Kidney epithelial cell (primary cell): ENCODE measurements at places on chromosomes 1 and 21. TPM values are rescaled to one million over a fixed set of nuclear protein-coding genes. Genes with fewer than 3 reads are reported as not detected.
A peak's percentile ranks its signal among the peaks of the same experiment; 100 is the strongest.

Gene TRIM63
- total RNA-seq, result 0.14 TPM in 1 of 2 replicates, not detected in the other

DNA sequence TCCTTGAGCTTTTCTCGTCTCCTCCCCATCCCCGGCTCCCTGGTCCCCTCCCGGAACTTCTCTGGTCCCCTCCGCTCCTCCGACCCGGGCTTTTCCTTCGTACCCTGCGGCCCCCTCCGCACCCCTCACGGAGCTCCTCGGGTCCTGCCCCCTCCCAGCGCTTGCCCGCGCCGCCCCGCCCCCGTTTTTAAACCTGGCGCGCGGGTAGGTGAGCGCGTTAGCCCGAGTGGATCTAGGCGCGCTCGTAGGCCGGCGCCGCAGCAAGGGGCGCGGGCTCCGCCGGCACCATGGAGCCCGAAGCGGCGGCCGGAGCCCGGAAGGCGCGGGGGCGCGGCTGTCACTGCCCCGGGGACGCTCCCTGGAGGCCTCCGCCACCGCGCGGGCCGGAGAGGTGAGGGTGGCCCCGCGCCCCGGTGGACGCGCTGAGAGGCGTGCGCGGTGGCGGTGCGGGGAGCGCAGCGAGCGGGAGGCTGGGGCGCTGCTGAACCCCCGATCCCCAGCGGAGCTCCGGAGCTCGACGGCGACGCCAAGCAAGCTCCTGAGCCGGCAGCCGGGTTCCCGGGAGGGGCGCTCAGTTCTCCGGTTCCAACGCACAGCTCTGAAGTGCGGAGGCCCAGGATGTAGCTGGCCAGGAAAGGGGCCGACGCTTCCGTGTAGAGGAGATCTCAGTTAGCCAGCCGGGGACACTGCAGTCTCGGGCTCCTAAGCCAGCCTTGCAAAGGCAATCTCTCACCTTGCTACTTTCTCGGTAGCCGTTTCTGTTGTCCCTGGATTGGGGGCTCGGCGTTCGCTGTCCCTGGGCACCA lies at the start of gene RIPPLY3:
Gene RIPPLY3 (plus strand): TSS at position 217 of the 806 bp plus-strand sequence. CDS start 71 bp downstream, at position 288.
- DNase-seq, result no peak

Gene TTC39A
- 26.9 and 30.9 TPM in 2 replicates for total RNA-seq

DNA sequence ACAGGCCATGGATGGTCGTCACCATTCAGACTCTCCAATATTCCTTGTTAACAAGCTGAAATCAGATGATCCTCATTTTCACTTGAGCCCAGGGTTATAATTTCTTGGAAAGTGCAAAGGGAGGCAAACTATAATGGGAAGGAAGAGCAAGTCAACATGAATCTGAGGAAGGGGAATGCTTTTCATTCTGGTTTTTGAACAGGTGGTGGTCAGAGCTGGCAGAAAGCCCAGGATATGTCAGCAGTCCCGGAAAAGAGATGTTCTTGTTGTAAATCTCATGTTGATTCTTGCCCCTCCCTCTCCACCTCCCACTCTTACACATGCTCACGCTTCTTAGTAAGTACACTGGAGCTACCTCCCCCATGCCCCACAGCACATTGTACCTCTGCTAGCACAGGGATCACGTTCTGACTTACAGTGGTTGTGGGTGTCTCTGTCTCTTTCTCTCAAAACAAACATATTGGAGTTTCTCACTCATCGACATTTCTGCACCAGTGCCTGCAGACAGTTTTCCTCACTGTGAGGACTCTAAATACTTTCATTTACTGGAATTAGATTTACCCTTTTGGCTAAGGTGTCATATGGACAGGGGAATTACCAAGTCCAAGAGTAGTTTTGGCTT lies 77.6 kb downstream of the XCL2 start:
- peak; percentile 95 for DNase-seq

DNA sequence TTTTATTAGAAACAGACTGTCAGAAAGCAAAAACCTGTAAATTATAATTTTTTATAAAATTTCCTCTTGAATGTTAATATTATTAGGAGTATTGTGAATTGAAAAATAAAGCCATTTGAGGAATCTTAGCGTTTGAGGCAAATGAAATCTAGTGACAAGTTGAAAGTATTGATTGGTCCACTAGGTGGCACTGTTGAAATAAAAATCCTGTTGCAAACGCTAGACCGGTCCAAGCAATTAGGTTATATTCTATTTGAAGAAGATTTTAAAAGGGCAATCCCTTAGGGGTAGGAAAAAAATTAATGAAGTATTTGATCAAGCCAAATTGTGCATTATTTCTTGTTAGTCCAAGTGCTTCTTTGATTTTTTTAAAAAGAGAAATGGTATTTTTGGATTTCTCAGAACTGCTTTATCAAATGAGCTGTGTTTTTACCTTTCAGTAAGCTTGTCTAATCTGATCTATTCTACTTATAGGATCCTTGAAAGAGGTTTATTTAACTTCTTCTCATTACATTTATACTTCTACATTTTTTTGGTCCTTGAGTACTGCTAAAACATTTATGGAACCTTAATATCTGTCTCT lies 57.7 kb downstream of the ATG4C start:
- peak; percentile 10 for DNase-seq

DNA sequence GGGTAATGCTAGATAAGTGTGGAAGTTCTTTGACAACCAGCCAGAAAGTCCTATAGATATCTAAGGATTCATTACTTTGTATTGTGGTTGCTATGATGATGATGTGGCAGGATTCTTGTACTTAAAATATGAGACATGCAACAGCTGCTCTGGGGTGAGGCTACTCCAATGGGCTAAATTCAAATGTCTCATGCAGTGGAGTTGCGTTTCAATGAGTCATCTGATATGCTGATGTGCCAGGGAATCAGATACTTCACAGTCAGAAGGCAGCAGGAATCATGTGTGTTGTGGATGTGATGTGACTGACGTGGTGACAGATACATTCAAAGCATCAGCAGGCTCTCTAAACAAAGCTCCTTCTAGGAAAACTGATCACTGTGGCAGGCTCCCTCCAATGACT lies 66.5 kb downstream of the TSEN15 start:
- peak; percentile 63 for DNase-seq

DNA sequence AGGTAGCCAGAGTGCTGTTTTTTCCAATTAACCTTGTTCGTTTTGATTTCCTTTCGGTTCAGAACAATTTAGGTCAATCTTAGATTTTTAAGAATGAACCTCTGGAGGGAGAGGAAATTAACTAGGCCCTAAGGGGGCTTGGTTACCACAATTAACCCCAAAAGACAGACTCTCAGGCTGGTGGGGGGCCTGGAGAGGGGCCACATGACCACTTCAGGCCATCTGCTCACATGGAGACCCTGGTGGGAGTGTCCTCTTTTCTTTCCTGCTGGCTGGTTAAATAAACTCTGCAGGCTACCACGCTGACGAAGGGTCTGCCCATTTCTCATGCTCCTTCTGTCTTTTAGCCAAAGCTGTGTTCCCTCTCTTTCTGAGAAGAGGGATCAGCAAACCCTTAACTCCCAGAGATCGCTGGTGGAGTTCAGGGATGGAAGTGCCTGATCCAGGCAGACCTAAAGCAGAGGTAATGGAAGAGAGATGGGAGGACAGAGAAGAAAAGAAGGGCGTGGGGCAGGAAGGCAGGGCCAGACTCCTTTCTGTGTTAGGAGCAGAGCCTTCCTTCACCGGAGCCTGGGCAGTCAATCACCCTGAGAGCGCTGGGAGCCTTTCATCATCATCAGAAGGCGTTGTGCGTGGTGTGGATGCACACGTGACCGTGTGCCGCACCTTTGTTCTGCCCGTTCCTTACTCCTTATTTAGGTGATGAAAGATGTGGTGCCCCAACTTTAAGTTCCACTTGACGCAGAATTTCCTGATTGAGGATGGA lies 58.5 kb downstream of the KIF26B start:
- DNase-seq, result no peak

Gene BNIPL
- total RNA-seq, result 0.17 TPM in 1 of 2 replicates, not detected in the other

Gene KIAA0040
- 9.7 and 15.7 TPM in 2 replicates for total RNA-seq

DNA sequence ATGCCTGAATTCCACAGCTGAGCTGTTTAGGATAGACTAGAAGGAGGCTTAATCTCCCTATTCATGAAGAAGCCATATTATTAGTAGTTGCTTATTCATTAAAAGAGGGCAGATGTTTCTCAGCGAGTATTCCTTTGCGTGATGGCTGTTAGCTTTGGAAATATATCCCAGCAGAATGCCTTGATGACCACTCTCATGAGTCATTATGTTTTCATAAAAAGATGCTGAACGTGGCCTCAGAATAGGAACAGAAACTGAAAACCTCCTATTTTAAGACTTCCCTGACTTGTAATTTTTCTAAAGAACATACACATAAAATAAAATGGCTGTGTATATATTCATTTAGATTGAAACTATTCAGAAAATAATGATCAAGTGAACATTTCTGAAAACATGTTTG lies 9.6 kb upstream of the PLA2G4A start:
- no peak for DNase-seq

- no peak for DNase-seq
Observed at GRCh38 chr1:46770541-46770940, 28.3 kb upstream of the CYP4B1 start.

Gene H3-3A
- 353 and 462 TPM in 2 replicates for total RNA-seq

DNA sequence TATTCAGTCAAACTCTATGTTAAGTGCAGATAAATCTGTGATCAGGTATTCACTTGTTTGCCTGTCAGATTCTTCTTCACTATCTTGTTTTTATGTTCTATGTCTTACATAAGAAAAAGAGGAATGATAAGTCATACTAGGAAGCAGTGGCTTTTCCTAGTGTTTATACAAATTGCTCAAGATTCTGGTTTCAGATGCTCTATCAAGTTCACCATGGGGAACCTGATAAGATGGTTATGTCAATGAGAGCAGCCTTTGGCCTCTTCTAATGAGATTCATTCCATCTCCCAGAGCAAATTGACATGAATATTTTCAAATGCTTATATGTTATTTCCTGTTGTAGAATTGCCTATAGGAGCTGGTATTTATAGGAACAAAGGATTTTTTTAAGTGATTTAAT lies 218.8 kb upstream of the TMPRSS15 start:
- DNase-seq, result no peak
